Muscle of leg (tissue), 16 donors: ENCODE measurements at places on chromosomes 2 and 18. TPM values are rescaled to one million over a fixed set of nuclear protein-coding genes. Genes with fewer than 3 reads are reported as not detected.

- H3K4me1 ChIP-seq, result peaks cover 4% of the 10 kb centered on the region
- no peak overlapping the region for H3K4me3 ChIP-seq
- no peak for DNase-seq
- H3K36me3 ChIP-seq, result no peaks in the 10 kb centered on the region
- no peak overlapping the region for H3K27ac ChIP-seq
- H3K27me3 ChIP-seq, result no peaks in the 10 kb centered on the region
These were observed 497.2 kb upstream of the SYT4 start for GRCh38 chr18:43774497-43774896.

Gene ANO7
- 1.0 TPM for polyA plus RNA-seq

Gene CD226
- 0.44 TPM for polyA plus RNA-seq

- no peak for DNase-seq
- H3K36me3 ChIP-seq, result no peaks in the 10 kb centered on the region
- H3K4me3 ChIP-seq, result no peak overlapping the region
- no peak overlapping the region for H3K27ac ChIP-seq
- H3K4me1 ChIP-seq, result peaks cover 6% of the 10 kb centered on the region
These were observed 20.2 kb upstream of the C1QL2 start for GRCh38 chr2:119178776-119179175.

- no peak for DNase-seq
- H3K4me1 ChIP-seq, result no peaks in the 10 kb centered on the region
- H3K27ac ChIP-seq, result no peak overlapping the region
- no peak overlapping the region for H3K4me3 ChIP-seq
These were observed 56.7 kb upstream of the DSC1 start for GRCh38 chr18:31219395-31219794.

Gene PHOSPHO2
- polyA plus RNA-seq, result 2.7 TPM

Gene SCN7A
- polyA plus RNA-seq, result 83.2 TPM

Gene FZD7
- polyA plus RNA-seq, result 28.6 TPM

Gene VAPA
- 261 TPM for polyA plus RNA-seq

Gene FBXO11
- polyA plus RNA-seq, result 45.5 TPM

DNA sequence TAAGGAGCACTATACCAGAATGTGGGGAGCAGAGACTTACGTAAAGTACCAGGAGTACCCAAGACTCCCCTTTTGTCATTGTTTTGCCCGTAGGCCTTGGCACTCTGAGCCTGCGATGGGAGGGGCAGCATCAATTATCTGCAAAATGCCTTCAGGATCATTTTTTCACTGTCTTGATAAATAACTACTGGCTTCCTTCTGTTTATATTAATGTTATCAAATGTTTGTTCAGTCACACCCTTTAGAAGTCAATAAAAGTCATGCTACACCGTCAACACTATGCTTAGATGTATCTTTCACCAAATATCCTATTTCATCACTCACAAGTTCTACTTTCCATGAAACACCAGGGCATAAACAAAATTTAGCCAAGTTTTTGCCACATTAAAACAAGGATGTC lies 116.3 kb downstream of the FSIP2 start:
- H3K4me1 ChIP-seq, result no peaks in the 10 kb centered on the region
- no peaks in the 10 kb centered on the region for H3K27me3 ChIP-seq
- no peak overlapping the region for H3K4me3 ChIP-seq
- no peaks in the 10 kb centered on the region for H3K36me3 ChIP-seq

GRCh38 chr18:49812286-49813068 lies 856 bp downstream of the ACAA2 start:
- peaks cover 12% of the 10 kb centered on the region for H3K4me1 ChIP-seq
- H3K27ac ChIP-seq, result peak overlapping the region; percentile 97
- H3K4me3 ChIP-seq, result peak overlapping the region; percentile 67

DNA sequence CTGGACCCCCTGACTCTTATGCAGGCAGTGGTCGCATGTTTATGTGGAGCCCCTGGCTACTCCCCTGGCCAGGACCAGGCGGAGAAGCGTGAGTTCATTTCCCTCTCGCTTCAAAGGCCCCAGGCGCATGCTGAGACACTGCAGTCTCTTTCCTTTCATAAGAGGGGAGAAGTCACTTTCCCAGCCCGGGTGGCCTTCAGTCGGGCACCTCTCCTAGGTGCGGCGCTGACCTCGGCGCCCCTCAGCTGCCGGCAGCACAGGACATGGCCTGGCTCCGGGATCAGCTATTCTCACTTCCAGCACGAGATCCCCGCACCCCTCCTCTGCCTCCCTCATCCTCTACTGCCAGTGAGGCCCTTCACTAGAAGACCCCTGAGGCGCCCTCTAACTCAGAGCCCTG lies 184.7 kb upstream of the PXDN start:
- H3K27me3 ChIP-seq, result no peaks in the 10 kb centered on the region
- DNase-seq, result no peak
- H3K36me3 ChIP-seq, result no peaks in the 10 kb centered on the region
- no peak overlapping the region for H3K4me3 ChIP-seq

- no peak for DNase-seq
- no peaks in the 10 kb centered on the region for H3K4me1 ChIP-seq
- no peak overlapping the region for H3K27ac ChIP-seq
- H3K36me3 ChIP-seq, result no peaks in the 10 kb centered on the region
- no peak overlapping the region for H3K4me3 ChIP-seq
These were observed 76.4 kb upstream of the PARD3B start for GRCh38 chr2:204468746-204469429.

DNA sequence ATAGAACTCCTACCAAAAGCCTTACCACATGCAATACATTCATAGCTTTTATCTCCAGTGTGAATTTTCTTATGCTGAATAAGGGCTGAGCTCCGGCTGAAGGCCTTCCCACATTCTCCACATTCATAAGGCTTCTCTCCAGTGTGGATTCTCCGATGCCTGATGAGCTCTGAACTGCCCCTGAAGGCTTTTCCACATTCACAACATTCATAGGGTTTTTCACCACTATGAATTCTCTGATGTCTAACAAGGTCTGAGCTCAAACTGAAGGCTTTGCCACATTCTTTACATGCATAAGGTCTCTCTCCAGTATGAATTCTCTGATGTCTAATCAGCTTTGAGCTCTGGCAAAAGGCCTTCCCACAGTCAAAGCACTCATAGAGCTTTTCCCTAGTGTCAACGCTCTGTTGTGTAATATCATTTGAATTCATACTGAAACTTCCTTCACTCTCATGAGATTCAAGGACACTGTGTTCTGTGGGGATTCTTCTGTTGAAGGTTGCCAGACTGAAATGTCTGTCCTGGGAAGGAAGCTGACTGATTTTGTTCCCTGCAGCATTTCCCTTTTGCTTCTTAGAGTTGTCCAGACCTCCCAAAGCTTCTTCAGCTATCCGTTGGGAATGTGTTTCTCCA lies 12.9 kb downstream of the ZNF397 start:
- no peaks in the 10 kb centered on the region for H3K4me1 ChIP-seq
- H3K4me3 ChIP-seq, result no peak overlapping the region
- no peak for DNase-seq
- no peaks in the 10 kb centered on the region for H3K27me3 ChIP-seq
- peaks cover 36% of the 10 kb centered on the region for H3K36me3 ChIP-seq
- H3K27ac ChIP-seq, result no peak overlapping the region

Gene PSMA8
- not detected for polyA plus RNA-seq

- no peak overlapping the region for H3K4me3 ChIP-seq
- H3K36me3 ChIP-seq, result no peaks in the 10 kb centered on the region
- no peak overlapping the region for H3K27ac ChIP-seq
- DNase-seq, result no peak
These were observed 84.2 kb upstream of the GPC1 start for GRCh38 chr2:240351088-240351741.

DNA sequence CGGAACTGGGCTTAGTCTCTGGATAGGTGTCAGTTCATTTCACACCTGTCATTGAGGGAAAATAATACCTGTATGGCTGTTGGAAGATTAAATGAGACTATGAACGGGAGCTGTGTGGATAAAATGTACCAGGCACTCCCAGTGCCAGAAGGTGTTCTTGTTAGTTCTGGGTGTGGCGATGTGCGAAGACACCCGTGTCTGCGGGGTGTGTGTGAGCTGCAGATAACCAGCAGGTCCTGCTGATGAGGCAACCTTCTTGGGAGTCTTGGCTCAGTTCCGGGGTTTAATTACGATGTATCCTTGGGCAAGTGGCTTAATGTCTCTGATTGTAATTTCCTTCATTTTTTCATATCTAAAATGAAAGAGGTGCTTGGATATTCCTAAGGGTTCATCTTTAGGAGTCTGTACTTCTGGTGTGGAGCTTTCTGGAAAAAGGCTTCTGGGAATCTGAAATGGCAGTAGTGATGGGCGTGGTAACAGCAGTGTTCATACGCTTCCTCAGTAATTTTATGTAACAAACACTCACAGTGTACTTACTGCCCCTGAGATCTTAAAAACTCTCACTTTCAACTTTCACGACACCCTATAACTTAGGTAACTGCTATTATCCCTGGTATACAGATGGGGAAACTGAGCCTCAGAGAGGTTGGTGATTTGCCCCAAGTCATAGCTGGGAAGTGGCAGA lies 35.0 kb downstream of the NEDD4L start:
- DNase-seq, result no peak
- H3K27ac ChIP-seq, result no peak overlapping the region
- H3K27me3 ChIP-seq, result no peaks in the 10 kb centered on the region
- no peaks in the 10 kb centered on the region for H3K4me1 ChIP-seq

GRCh38 chr2:39380525-39381150 lies 56.4 kb downstream of the MAP4K3 start:
- no peaks in the 10 kb centered on the region for H3K27me3 ChIP-seq
- DNase-seq, result peak; percentile 30
- no peak overlapping the region for H3K27ac ChIP-seq
- no peak overlapping the region for H3K4me3 ChIP-seq

Gene ARHGAP15
- polyA plus RNA-seq, result 10.5 TPM

GRCh38 chr2:101610750-101611315 lies 86.7 kb upstream of the MAP4K4 start:
- no peaks in the 10 kb centered on the region for H3K36me3 ChIP-seq
- H3K4me1 ChIP-seq, result peaks cover 10% of the 10 kb centered on the region
- H3K27me3 ChIP-seq, result peaks cover 2% of the 10 kb centered on the region
- no peak overlapping the region for H3K27ac ChIP-seq
- no peak for DNase-seq

Gene RAB17
- 0.89 TPM for polyA plus RNA-seq

DNA sequence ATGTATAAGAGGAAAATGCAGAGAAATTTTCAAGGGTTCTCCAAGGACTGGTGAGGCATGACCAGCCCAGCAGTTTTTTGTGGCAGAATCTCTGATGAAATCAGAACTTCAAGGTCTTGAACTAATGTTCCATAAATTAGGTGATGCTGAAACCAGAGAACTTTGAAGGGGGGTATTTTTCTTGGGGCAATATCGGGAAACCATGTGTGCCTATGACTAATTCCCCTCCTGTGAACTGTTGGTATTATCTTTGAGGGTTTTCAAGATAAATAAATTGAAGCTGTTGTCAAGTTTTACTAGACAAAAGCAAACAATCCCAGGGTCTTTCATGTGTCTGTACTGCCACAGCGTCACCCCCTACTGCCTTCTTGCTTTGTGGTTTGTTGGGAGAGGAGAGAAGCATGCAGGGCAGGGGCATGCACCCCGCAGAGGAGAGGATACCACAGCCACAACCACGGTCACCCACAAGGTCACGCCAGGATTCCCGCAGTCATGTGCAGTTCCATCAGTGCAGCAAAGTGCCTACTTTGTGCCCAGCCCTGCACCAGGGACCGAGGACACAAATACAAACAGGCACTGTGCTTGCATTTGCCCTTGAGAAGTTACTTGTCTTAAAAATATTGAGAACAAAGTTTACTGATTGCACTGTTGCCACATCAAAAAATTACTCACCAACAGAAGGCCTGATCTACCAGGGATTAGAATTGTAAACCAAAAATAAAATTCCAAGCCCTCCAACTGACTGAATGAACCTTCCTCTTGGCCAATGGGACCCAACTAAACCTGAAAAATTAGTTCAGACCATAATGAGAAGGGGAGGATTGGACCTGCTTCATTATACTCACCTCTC lies 413.3 kb upstream of the TRIB2 start:
- no peak overlapping the region for H3K4me3 ChIP-seq
- DNase-seq, result no peak

GRCh38 chr2:212845941-212846340 lies 305.5 kb downstream of the IKZF2 start:
- DNase-seq, result no peak
- H3K36me3 ChIP-seq, result no peaks in the 10 kb centered on the region
- no peaks in the 10 kb centered on the region for H3K4me1 ChIP-seq
- no peak overlapping the region for H3K4me3 ChIP-seq

- H3K4me1 ChIP-seq, result peaks cover 4% of the 10 kb centered on the region
- no peak for DNase-seq
- no peaks in the 10 kb centered on the region for H3K36me3 ChIP-seq
- H3K4me3 ChIP-seq, result no peak overlapping the region
- no peak overlapping the region for H3K27ac ChIP-seq
These were observed 24.1 kb downstream of the ACSL3 start for GRCh38 chr2:222884805-222885424.

DNA sequence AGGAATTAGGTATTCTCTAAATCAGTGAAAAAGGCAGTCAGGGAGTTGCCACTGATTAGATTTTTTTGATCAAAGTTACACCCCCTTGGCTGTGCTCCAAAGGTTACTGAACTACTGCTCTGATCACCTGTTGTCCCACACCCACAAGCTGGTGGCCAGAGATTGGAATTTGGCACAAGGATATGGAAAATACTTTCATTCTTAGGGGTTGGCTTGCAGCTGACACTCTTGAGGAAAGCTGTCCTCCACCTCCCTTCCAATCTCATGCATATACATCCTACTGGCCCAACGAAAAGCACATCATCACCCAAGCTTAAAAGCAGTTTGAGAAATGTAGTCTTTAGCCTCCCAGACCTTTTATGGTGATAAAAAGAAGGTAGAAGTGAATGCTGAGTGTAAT lies 329.5 kb upstream of the CHAC2 start:
- peak; percentile 52 for DNase-seq
- no peak overlapping the region for H3K4me3 ChIP-seq
- H3K27me3 ChIP-seq, result no peaks in the 10 kb centered on the region

Gene TIMM21
- 43.0 TPM for polyA plus RNA-seq

DNA sequence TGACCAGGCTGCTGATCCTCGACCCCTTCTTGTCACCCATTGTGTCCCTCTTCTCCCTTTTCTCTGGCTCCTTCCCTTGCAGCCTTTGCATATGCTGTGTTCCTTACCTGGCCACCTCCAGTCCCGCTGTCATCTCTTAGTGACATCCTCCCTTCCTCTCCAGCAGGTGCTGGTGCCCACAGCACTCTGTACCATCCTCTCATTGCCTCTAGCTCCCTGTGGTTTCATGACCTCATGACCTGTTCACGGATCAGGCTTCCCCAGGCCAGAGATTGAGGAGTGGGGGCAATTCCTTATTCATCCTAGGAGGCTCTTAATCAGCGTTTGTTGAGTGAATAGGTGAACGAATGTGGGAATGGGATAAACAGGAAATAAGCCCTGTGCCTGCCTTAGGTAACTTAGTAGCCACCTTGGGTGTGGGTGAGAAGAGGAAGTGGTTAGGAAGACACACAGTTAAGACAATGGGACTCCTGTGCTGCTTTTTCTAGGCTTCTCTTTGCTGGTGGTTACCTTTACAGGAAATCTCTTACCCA lies 35.5 kb downstream of the ITGA6 start:
- no peak for DNase-seq
- no peak overlapping the region for H3K27ac ChIP-seq
- H3K36me3 ChIP-seq, result peaks cover 4% of the 10 kb centered on the region
- H3K4me1 ChIP-seq, result peaks cover 8% of the 10 kb centered on the region
- peaks cover 17% of the 10 kb centered on the region for H3K27me3 ChIP-seq
- H3K4me3 ChIP-seq, result no peak overlapping the region

GRCh38 chr2:23137166-23137565 lies 247.8 kb upstream of the KLHL29 start:
- H3K4me1 ChIP-seq, result peaks cover 8% of the 10 kb centered on the region
- H3K4me3 ChIP-seq, result no peak overlapping the region
- no peaks in the 10 kb centered on the region for H3K36me3 ChIP-seq
- H3K27me3 ChIP-seq, result no peaks in the 10 kb centered on the region
- no peak overlapping the region for H3K27ac ChIP-seq
- DNase-seq, result no peak
